Posterior cingulate gyrus (tissue), 11 donors: ENCODE measurements at places on chromosomes 12 and 14.

- no peak for DNase-seq
Observed at GRCh38 chr14:38469156-38469555, 213.3 kb upstream of the CLEC14A start.

GRCh38 chr12:99553461-99553860, 94.1 kb upstream of the GARIN6 start:
- no peak for DNase-seq

- DNase-seq: no peak
Observed at GRCh38 chr14:100078997-100079725, 13.9 kb downstream of the EVL start.

DNA sequence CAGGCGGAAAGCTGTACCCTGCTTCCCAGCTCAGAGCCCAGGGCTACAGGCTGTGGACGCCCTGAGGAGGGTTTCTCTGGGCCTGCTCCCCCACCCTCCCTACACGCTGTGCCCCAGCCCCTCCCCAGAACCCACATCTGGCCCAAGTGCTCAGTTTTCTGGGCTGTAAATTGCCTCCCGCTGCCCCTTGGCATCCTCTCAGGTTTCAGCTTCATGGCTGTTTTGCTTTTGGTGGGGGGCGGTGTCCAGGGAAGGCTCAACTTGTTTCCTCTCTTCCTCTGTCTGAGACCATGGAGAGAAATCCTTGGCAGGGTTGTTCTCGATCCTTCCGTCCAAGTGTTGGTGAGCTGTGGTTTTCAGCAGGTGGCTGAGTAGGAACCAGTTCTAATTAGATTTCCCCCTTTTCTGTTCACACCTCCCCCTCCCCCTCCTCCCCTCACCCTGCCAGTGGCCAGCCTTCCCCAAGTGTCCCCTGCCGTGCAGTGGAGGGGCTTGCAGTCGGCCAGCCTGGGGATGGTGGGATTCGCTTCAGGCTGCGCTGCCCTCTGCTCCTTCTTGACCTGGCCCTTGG, 61.8 kb downstream of the TSPAN9 start:
- DNase-seq: peak; percentile 82

GRCh38 chr14:95875831-95876760, 536 bp upstream of the TUNAR start:
- DNase-seq: no peak

DNA sequence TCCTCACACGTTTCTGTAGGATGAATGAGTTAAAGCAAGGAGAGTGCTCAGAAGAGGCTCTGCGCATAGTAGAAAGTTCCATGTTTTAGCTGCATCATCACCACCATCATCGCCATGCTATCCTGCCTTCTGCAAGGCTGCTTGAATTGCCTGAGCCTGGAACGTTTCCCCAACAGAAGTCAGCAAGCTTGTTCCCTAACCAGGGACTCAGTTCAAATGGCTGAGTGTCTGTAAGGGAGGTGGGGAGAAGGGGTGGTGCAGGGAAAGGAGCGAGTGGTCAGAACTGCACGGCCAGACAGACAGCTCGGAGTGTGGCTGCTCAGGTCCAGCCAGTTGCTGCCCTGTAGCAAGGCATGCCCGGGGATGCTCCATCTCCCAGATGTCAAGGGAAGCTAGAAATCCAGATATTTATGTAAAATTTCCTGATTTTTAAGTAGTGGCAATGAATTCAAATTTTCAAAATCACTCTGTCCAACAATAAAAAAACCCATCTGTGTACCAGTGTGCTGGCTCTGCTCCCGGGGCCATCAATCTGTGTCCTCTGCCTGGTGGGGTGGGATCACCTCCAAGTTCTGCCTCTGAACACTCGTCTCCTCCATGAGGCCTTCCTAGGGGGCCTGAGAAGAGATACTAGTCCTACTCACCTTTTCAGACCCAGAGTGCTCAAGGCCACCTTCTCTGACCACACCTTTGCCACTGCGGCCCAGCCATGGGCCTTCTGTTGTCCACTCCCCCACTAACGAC, 162.7 kb downstream of the FOXN3 start:
- DNase-seq: no peak

GRCh38 chr12:130872179-130873096, 572 bp downstream of the RAN start:
- DNase-seq: peak; percentile 24

DNA sequence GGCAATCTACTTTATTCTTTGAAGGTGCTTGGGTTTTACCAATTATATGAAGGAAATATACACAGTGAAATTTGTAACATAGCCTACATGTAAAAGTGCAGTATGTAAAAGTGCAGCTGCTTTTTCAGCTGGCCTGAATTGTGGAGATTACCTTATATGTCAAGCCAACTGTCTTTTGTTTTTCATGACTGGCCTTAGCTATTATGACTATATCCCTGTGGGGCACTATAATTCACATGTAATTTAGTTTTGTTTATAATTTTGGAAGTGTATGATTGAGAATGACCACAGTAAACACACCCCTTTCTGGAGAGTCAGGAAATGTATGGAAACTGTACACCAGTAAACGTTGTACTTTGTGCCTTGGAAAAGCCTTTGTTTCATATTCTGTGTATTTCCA, 435.0 kb upstream of the STXBP6 start:
- no peak for DNase-seq

DNA sequence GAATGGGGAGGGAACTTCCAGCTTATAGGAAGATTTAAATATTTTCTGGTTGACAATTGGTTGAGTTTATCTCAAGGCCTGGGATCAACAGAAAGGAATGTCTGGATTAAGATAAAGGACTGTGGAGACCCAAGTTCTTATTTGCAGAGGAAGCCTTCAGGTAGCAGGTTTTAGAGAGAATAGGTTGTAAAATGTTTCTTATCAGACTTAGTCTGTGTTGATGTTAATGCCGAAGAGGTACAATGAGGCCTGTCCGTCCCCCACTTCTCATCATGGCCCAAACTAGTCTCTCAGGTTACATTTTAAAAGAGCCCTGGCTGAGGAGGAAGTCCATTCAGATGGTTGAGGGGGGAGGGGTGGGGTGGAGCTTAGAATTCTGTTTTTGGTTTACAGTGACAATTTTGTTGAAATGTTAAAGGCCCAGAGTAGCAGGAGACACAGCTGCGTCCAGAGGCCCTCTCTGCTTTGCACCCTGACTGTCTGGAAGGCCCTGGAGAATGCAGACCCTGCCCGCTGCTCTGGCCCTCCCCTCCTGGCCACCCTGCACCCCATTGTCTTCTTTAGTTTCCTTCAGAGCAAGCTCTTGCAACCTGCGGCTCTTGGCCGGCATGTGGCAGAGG, 672.5 kb upstream of the TMEM132C start:
- DNase-seq: no peak

GRCh38 chr14:99872786-99873440, 79.7 kb downstream of the EML1 start:
- DNase-seq: no peak

DNA sequence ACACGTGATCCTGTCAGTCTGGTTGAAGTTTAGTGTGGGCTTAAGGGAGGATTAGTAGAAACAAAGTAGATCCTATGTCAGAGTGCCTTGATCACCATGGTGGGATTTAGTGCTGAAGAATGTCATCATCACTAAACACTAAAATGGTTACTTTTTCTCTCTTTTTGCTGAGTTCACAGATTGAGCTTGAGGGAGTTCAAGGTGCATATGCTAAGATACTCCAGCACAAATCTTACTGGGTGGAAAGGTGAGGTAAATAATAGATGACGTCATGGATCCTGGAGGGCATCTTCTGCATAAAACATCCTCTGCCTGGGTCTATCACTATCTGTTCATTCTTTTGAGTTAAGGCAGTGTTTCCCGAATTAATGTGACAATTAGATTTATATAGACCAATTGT, 4.9 kb downstream of the GALNT8 start:
- DNase-seq: no peak

GRCh38 chr12:26156201-26156871, 31.5 kb upstream of the BHLHE41 start:
- no peak for DNase-seq

GRCh38 chr14:32706721-32707519, 231.8 kb upstream of the NPAS3 start:
- no peak for DNase-seq

DNA sequence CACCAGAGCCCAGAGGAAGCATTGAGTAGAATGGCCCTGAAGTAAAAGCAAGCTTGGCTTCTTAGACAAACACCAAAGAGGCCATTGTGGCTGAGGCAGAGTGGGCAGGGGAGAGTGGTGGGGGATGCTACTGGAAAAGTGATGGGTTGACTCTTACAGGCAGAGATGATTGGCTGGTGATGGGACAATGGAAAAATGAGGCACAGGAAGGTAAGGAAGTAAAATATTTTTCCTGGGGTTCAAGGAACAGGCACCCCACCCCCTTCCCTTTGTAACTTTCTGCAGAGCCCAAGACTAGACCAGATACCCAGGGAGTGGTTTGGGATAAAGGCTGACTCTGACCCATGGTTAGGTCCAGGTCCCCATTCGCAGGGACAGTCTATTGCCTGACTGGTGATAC, 34.9 kb upstream of the COL2A1 start:
- no peak for DNase-seq

- DNase-seq: no peak
Observed at GRCh38 chr14:86296173-86296572, 766.2 kb downstream of the FLRT2 start.

DNA sequence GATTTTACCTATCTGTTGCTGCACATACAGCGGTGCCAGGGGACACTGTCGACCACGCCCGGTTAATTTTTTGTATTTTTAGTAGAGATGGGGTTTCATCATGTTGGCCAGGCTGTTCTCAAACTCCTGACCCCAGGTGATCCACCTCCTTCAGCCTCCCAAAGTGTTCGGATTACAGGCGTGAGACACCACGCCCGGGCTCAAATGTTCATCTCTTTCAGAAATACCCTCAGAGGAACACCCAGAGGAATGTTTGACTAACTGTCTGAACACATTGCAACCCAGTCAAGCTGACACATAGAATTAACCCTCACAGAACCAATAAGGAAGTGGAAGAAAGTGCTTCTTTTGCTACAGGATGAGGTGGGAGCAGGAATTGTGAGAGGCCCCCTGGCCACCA, 15.0 kb upstream of the ETFBKMT start:
- no peak for DNase-seq

GRCh38 chr12:7016958-7017571, 1.2 kb downstream of the LPCAT3 start:
- DNase-seq: no peak

GRCh38 chr12:33876618-33877017, 145.7 kb upstream of the ALG10 start:
- DNase-seq: no peak

DNA sequence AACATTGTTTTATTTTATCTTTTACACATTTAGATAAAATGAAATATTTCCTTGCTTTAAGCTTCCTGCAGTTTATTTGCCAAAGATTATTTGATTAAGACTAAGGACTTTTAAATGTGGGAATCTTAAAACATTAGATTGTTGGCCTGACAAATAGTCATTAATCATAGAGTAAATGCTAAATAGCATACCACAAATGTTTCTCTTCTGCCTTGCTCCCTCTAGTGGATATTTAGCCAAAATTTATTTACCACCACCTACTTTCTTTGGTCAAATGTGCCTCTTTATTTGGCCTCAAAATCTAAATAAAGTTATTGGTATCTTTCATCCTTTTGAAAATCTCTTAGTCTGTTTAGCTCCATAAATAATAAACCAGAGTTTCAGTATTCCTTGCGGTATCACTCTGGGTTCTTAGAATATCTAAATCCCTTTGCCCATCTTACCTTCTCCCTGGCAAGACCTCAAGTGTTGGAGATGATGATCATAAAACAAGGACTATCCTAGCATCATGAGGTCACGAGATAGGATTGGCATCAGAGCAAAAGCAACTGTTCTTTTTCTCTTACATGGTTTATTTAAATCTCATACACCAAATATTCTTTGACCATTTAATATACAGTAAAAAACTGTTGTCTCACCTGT, 150.6 kb upstream of the AEBP2 start:
- DNase-seq: no peak

DNA sequence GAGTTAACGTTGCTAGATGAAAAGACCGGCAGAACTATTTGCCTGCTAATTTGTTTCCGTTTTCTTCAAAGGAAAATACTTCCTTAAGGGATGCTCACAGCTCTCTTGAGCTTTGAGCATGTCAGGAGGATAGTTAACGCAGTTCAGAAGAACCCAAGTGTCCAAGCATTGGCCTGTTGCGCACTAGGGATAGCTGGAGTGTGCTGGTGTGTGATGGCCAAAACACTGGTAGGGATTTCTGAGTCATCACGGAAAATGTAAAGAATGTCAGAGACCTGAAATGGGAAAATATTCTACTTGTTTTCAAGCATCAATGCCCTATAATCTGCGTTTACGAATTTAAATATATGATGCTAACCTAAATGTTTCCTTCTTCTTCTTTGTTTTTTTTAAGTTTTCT, 97.8 kb downstream of the VRK1 start:
- no peak for DNase-seq

DNA sequence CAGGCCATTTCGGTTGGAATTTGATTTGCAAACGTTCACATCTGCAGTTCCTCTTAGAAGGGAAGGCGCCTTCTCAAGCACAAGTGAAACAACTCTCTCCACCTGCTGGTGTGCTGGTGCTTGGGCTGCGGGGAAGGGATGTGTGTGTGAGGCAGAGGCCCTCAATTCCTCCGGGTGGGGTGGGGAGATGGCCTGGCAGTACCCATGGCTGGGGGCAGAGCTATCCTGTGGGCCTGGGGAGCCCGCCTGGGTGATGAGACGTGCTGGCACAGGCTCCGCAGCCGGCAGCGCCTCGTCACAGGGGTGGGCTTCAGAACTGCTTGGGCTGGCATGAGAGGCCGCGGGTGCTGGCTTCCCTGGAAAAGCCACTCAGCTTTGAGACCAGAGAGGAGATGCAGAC, 28.9 kb upstream of the TDRD9 start:
- DNase-seq: no peak

- DNase-seq: no peak
Observed at GRCh38 chr12:130764073-130764472, 48.0 kb upstream of the RIMBP2 start.

- DNase-seq: no peak
Observed at GRCh38 chr12:52585066-52585465, 11.4 kb upstream of the KRT74 start.

- DNase-seq: no peak
Observed at GRCh38 chr12:89907659-89908058, 199.0 kb upstream of the ATP2B1 start.

DNA sequence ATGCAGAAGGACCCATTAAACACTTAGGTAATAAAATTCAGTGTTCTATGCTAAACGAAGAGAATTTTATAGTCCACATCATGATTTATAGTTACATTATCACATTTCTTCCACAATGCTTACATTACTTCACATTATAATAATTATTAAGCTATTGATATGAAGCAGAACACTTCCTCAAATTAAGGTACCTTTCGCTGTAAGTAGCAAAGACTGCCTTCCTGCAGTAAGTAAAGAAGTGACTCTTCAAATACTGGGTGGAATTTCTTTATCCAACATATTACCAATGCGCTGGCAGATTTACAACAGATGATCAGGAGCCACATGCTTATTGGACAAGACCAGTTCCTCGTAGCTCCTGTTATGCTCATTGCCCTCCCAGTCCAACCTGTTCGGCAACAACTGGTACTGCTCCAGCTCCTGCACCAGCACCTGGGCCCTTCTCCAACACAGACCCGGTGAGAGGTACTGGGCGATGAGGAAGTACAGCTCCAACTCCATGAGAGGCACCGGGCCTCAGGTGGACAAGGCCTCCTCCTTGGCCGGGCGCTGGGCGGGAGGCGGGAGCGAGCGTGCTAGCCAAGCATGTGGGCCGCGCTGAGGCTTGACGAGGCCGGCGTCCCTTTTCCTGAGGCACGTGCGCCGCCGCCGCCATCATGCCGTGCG, 210.7 kb upstream of the ATP2B1 start:
- DNase-seq: no peak

GRCh38 chr12:51702587-51702986, 111.6 kb downstream of the SCN8A start:
- DNase-seq: no peak
